ENCODE measurements at places on chromosomes 7 and 10.

DNA sequence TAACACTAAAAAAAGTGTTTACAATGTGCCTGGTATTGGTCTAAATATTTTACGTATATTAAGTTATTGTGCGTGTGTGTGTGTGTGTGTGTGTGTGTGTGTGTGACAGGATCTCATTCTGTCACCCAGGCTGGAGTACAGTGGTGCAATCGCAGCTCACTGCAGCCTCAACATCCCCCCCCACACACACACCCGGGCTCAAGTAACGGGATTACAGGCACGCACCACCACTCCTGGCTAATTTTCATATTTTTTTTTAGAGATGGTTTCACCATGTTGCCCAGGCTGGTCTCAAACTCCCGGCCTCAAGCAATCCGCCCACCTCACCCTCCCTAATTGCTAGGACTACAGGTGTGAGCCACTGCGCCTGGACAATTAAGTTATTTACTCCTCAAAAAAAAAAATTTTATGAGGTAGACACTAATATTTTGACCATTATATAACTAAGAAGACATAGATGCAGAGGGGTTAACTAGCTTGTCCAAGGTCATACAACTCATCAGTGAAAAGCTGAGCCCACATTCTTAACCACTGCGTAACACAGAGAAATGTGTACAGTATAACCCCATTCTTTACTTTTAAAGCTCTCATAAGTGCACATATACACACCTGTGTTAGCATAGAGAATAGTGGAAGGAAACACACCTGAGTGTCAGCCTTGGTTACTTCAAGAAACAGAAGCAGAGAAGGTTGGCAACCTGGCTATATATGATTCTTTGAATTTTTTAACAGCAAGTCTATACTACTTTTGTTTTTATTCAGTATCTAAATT lies 35.0 kb downstream of the DNAJC12 start:
- no peak for DNase-seq

- no peak for DNase-seq
These were observed 183.9 kb upstream of the POM121L12 start for GRCh38 chr7:52851547-52851946.

- DNase-seq = no peak
These were observed 92.8 kb downstream of the SDK1 start for GRCh38 chr7:3393862-3394261.

GRCh38 chr7:44293561-44294324 lies 31.7 kb downstream of the CAMK2B start:
- no peak for DNase-seq

- no peak for DNase-seq
These were observed 550.2 kb downstream of the GALNT17 start for GRCh38 chr7:71682181-71682580.
